Upper lobe of left lung (tissue), 6 donors: ENCODE measurements at places on chromosomes 1 and 21. TPM values are rescaled to one million over a fixed set of nuclear protein-coding genes. Genes with fewer than 3 reads are reported as not detected.

Gene GBP7
- total RNA-seq, result not detected

Gene ST3GAL3
- 21.0 TPM for total RNA-seq

- no peak for DNase-seq
Measured at GRCh38 chr21:18705971-18706370, 302.4 kb upstream of the TMPRSS15 start.

GRCh38 chr1:1926886-1927660 lies 8.0 kb upstream of the TMEM52 start:
- no peak for DNase-seq

Gene MORN1
- 17.9 TPM for total RNA-seq

Gene RNF11
- 83.9 TPM for total RNA-seq

DNA sequence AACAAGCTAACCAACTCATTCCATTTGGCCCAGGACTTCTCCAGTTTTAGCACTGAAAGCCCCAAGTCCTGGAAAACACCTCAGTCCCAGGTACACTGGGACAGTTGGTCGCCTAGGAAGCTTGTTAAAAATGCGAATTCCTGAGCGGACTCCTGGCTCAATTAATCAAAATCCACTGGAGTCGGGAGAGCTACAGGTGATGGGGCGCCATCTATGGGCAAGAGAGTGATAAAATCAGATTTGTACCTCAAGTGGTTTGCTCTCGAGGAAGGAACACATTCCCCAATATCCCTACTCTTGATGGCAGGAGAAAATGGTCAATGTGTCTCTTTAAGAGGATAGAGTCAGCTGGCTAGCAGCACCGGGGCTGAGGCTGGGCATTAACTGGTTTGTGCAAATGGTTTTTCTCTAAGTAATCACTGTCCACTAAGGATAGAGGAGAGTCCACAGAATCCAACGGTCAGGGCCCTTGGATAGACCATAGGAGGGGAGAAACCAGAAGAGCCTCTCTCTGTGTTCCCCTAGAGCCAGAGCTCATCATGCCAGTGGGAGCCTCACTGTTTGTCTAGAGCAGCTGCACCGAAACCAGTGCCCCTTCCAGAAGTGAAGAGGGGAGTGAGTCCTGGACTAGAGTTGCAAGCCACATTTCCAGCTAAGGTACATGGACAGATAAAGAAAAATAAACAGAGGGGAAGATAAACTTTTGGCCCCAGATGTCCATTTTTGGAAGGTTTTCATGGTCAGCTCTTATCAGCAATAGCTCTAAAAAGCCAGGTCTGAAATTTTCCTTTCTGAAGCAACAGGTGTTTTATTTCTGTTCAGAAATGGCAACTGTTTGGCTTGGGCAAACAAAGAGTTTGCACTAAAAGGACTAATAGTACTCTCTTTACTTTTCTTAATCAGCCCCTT lies 148.5 kb downstream of the TENT5C start:
- DNase-seq, result peak; percentile 57

GRCh38 chr1:65821386-65821785 lies 28.7 kb downstream of the PDE4B start:
- DNase-seq, result no peak

Gene FCRLB
- total RNA-seq, result not detected

GRCh38 chr1:156245451-156246232 lies 2.2 kb downstream of the PAQR6 start:
- peak; percentile 88 for DNase-seq

- no peak for DNase-seq
Measured at GRCh38 chr1:228308085-228308601, 98.5 kb downstream of the TRIM11 start.

DNA sequence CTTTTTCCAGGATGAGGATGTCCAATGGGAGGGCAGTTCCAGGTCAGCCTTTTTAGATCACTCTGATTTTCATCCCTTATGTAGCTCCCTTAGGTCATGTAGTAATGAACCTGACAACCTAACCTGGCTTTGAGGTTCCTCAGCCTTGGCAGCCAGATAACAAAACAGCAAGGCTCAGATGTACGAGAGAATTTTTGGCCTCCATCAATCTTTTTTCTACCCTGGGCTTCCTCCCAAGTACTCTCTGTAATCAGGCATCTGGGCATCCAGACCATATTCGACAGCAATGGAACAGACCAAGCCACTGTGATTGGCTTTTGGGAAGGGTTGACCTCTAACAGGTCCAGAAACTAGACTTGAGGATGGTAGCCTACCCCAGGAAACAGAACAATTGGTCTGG lies 38.6 kb downstream of the KCNH1 start:
- no peak for DNase-seq

Gene RXFP4
- total RNA-seq, result not detected

- no peak for DNase-seq
Measured at GRCh38 chr1:193321242-193321840, 134.9 kb upstream of the B3GALT2 start.

GRCh38 chr1:57058652-57059501 lies 93.1 kb upstream of the C8B start:
- DNase-seq, result no peak

DNA sequence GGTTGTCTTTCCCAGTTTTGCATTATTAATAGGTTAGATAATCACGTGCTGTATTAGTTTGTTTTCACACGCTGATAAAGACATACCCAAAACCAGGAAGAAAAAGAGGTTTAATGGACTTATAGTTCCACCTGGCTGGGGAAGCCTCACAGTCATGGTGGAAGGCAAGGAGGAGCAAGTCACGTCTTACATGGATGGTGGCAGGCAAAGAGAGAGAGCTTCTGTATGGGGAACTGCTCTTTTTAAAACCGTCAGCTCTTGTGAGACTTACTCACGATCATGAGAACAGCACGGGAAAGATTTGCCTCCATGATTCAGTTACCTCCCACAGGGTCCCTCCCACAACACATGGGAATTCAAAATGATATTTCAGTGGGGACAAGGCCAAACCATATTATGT lies 2.3 kb upstream of the VCAM1 start:
- DNase-seq, result no peak

Gene LRRC71
- total RNA-seq, result 2.9 TPM

Gene TCHHL1
- not detected for total RNA-seq

Gene RAB13
- 33.9 TPM for total RNA-seq

Gene GBP4
- 23.0 TPM for total RNA-seq

- DNase-seq, result no peak
Measured at GRCh38 chr1:19361611-19362147, 49.6 kb downstream of the SLC66A1 start.

- DNase-seq, result no peak
Measured at GRCh38 chr1:19412654-19413053, 72.7 kb downstream of the CAPZB start.

DNA sequence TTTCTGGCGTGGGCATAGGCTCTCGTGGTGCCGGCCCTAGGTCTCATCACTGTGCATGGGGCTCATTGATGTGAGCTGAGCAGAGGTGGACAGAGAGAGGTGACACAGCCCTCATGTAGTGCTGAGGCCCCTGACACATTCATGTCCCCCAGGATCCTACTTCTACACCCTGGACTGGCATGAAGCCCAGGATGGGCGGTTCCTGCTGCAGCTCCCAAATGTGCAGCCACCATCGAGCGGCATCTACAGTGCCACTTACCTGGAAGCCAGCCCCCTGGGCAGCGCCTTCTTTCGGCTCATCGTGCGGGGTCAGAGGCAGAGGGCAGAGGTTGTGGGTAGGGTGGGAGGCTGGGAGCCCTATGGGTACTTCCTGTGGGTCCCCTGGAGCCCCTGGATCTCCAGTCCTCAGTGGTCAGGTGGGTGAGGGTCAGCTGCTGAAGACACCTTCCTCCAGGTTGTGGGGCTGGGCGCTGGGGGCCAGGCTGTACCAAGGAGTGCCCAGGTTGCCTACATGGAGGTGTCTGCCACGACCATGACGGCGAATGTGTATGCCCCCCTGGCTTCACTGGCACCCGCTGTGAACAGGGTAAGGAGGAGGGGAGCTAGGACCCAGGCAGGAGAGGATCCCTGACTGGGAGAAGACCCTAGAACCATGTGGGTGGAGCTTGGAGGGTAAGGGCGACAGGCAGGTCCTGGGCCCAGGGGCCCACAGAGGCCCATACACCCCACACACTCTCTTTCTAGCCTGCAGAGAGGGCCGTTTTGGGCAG lies 6.1 kb downstream of the TIE1 start:
- DNase-seq, result peak; percentile 41
